Panc1 (cell line): ENCODE measurements at places on chromosomes 13 and 19. TPM values are rescaled to one million over a fixed set of nuclear protein-coding genes. Genes with fewer than 3 reads are reported as not detected.

DNA sequence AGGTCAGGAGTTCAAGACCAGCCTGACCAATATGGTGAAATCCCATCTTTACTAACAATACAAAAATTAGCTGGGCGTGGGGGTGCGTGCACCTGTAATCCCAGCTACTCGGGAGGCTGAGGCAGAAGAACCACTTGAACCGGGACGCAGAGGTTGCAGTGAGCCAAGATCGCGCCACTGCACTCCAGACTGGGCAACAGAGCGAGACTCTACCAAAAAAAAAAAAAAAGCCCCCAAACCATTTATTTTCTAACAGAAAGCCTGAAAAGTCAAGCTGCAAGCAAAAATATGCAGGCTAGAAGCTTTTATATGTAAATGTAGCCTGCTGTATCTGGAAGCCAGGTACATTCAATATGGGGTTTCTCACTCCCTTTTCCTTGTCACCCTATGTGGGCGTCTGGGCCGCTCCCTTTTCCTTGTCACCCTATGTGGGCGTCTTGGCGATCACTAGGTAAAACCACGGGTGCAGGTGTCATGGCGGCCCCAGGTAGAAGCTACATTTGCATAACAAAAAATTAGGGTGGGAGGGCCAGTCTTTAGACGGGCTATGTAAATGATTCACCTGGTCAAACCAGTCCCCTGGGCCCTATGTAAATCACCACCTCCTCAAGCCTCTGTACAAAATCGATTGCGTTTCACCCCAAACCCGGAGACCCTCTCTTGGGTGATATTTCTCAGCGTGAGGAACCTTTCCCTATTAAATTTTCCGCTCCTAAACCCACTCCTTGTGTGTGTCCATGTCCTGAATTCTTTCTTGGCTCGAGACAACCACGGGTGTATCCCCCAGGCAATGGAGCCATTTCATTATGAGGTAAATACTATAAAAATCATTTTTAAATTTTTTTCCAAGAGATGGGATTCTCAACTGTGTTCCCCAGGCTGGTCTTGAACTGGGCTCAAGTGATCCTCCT, 2.1 kb downstream of the TRIM13 start:
- no peak for DNase-seq

ZNF568 gene
- 19.3 TPM for total RNA-seq

APOC1 gene
- total RNA-seq: 48.5 TPM

- DNase-seq: no peak
These were observed 426.1 kb downstream of the EFNB2 start for GRCh38 chr13:106109391-106109791.

ZNF836 gene
- total RNA-seq: 6.3 TPM

ZNF878 gene
- 2.1 TPM for total RNA-seq

GRCh38 chr13:23443878-23444277, 10.4 kb upstream of the SACS start:
- DNase-seq: no peak

DNA sequence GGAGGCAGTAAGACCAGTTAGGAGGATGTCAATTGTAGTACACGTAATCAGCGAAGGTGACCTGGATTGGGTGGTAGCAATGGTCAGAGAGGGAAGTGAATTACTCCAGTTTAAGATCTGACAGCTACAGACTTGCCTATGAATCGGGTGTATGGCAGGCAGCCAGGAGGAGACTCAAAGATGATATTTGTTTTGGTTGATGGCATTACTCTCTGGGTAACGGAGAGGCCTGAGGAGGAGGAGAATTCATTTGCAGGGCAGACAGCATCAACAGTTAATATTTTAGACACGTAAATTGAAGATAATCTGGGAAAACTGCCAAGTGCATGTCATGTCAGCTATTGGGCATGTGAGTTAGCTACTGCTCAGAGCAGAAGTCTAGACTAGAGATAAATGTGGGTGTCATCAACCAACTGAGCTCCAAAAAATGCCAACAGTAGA, 109.2 kb downstream of the SGCG start:
- DNase-seq: no peak

- no peak for DNase-seq
These were observed 15.1 kb downstream of the SLC25A30 start for GRCh38 chr13:45403081-45403480.

DNA sequence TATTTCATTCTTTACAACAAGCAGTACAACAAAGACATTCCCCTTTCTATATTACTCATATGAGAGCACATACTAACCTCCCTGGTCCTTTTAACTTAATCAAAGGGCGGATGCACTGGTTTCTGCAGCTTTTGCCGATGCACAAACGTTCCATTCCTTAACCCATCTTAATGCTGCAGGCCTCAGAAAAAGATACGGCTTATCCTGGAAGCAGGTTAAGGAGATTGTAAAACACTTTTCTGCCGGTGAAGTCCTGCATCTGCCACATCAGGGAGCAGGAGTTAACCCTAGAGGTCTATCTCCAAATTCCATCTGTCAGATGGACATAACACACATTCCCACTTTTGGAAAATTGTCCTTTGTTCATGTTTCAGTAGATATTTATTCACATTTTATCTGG, 11.5 kb upstream of the ZNF814 start:
- DNase-seq: no peak

LRRC4B gene
- total RNA-seq: 0.57 TPM

GRCh38 chr13:94568443-94568842, 27.5 kb downstream of the TGDS start:
- no peak for DNase-seq

- no peak for DNase-seq
These were observed 14.1 kb upstream of the CCNA1 start for GRCh38 chr13:36418022-36418805.

DNA sequence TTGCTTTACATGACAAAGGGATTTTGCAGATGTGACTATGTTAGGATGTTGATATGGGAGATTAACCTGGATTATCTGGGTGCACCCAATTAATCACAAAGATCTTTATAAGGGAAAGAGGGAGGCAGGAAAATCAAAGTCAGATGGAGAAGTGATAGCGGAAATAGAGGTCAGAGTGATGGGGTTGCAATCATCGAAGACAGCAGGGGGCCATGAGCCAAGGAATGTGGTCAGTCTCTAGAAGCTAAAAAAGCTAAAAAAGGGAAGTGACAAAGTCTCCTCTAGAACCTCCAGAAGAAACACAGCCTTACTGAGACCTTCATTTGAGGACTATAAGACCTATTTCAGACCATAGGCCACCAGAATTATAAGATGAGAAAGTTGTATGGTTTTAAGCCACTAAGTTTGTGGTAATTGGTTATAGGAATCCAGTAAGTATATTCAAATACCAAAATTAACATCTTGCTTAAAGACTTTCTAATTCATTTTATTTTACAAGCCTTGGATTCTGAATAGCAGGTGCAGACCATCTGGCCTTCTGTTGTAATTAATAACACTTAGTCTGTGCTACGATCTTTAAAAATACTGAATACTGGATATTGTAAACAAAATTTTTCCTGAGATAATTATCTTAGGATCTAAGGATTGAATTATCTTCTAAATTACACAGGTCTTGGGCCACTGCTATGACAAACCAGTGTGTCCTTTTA, 493.4 kb upstream of the PCDH20 start:
- DNase-seq: no peak

TEAD2 gene
- 31.9 TPM for total RNA-seq
